ENCODE measurements at places on chromosomes 11 and 22.

DNA sequence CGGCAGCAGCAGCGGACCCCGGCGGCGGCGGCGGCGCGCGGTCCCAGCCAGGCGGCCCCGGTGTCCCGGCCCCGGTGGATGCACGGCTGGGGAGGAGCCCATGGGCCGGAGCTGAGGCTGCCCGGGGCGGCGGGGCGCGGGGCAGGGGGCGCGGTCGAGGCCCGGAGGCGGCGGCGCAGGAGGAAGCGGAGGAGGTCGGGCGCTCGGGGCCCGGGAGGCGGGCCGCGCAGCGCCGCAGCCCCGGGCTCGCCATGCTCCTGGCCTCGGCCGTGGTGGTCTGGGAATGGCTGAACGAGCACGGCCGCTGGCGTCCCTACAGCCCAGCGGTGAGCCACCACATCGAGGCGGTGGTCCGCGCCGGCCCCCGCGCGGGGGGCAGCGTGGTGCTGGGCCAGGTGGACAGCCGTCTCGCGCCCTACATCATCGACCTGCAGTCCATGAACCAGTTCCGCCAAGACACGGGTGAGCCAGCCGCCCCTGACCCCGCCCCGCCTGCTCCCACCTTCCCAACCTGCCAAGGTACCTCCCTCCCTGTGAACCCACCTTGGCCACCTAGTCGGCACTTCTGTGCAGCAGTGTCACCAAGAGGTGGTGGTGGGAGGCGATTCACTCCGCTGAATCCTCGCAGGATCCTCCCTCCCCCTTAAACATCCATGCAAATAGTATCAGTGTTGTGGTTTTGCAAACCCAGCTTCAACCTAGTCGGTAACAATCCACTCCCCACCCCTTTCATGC, 580 bp downstream of the DTX4 start:
- no peak for DNase-seq

DNA sequence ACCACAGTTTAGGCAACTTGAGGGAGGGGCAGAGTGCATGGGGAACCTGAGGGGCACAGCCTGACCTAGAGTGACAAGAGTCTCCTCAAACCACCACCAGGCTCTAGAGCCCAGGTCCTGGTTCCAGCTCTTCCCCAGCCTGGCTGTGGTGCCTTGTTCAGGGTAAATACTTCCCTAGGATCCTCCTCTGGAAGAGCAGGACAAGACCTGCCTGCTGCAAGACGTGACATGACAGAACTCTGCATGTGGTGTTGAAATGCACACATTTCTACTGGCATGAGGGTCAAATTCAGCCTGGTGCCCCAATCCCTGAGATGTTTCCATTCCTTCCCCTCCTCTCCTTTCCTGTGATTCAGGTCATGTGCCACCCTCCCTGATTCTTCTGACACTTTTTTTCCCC, 3.3 kb downstream of the SEC14L2 start:
- DNase-seq = no peak

DNA sequence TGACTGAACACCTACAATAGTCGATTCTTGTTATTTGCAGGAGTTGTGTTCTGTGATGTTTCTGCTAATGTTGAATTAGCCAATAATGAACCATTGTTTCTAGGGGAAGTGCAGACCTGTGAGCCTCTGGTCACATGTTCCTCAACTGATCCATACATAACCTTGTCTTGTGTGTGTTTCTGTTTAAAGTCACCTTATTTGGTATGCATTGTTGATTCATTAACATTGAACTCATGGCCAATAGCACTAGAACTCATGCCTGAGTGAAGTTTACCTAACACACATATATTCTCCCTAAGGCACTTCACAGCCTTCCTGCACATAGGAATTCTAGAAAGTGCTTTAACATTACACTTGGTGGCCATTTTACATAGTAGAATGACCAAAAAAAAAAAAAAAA, 271.8 kb upstream of the PLET1 start:
- DNase-seq = no peak

DNA sequence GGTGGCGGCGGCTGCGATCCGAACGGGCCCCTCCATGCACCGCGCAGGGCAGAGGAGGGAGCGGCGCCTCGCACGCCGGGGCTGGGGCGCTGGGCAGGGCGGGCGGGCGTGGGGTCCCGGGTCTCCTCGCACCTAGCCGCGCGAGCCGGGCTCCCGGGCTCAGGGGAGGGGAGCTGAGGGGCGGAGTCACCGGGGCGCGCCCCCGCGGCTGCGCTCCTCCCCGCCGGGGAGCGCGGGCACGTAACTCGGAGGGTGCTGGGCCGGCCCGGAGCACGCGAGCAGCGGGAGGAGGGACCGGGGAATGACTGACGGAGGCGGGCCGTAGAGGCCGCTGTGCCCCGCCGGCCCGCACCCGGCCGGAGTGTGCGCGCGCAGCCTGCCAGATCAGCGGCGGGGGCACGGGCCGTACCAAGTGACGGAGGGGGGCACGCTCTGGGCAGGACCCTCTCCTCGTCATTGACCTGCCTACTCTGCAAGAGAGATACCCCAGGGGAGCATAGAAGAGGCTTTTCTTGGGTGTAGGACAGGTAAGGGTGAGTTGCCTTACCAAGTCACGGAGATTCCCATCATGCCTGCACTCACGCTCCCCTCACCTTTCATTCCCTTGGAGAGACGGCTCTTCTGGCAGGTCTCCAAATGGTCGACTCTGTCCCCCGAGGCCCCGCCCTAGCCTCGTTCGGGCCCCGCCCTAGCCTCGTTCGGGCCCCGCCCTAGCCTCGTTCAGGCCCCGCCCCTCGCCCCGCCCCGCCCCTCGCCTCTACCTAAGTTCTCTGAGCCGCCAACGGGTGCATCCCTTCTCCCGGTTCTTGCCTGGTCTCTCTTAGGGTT, at the start of gene CDON:
Gene CDON, minus strand, starts transcription at position 188 of the 828 bp plus-strand sequence. CDS start 39,390 bp downstream, outside the sequence.
- DNase-seq = no peak

DNA sequence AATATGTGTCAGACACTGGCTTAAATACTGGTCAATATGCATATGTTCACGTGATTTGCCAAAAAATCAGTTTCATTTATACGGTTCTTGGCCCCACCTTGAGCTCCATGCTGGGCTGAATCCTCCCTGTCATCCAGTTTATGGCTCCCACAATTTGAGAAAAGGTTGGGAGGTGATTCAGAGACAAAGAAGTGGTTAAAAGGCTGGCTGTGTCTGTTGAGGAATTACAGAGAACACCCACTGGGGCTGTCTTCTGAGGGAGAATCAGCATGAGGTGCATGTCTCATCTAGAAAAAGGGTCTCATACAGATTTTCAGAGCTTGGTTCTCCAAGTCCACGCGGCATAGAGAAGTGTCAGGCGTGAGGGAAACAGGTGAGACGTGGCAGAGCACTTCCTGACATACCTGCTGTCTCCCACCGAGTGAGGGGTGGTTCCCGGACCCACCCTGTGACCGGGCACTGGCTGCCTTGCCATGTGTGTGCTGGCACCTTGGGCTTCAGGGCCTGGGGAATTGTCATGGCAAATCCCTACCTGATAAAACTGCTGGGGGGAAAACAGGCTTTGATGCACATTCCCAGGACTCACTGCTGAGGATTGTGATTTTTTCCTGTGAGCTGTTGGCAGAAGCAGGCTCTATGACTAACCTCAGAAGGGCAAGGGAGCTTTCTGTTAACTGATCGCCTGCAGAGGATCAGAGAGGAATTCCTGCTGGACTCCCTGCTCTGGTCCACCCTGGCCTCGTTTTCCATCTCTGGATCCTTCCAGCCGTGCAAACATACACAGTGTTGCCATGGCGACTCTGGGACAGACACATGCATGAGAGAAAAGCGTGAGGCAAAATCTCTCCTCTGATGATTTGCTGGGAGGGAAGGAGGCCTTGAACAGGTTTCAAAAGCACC, 223.6 kb downstream of the ADAMTS15 start:
- no peak for DNase-seq

- no peak for DNase-seq
These were observed 22.4 kb downstream of the C22orf23 start for GRCh38 chr22:37930952-37931440.

GRCh38 chr11:103326070-103326794, 217.0 kb downstream of the DYNC2H1 start:
- DNase-seq = no peak

DNA sequence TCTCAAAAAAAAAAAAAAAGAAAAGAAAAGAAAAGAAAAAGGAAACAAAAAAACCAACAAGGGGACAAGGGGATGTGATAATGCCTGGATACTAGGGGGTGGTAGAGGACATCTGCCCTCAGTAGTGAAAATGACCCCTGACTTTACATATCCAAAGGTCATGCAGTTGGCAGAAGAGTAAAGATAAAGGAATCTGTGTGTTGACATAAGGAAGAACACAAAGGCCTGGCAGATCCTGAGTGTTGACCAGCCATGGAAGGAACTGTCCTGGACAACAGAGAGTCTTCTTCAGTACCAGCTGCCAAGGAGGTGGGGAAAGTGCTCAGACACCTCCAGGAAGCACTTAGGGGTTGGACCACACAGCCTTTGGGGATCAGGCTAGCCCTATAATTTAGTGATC, 12.6 kb downstream of the SLC43A1 start:
- no peak for DNase-seq

- DNase-seq = no peak
These were observed 58.3 kb downstream of the AAMDC start for GRCh38 chr11:77879218-77879617.

DNA sequence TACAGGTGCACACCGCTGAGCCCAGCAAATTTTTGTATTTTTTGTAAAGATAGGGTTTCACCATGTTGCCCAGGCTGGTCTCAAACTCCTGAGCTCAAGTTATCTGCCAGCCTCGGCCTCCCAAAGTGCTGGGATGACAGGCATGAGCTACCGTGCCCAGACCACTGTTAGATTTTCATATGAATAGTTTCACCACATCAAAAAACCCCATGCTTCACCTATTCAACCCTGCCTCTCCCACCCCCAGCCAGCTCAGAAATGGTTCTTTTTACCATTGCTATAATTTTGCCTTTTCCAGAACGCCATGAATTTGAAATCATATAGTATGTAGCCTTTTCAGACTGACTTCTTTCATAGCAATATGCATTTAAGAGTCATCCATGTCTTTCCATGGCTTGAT, 37.9 kb downstream of the CDPF1 start:
- DNase-seq = no peak

GRCh38 chr11:66020618-66021357, 5.5 kb downstream of the CATSPER1 start:
- no peak for DNase-seq

DNA sequence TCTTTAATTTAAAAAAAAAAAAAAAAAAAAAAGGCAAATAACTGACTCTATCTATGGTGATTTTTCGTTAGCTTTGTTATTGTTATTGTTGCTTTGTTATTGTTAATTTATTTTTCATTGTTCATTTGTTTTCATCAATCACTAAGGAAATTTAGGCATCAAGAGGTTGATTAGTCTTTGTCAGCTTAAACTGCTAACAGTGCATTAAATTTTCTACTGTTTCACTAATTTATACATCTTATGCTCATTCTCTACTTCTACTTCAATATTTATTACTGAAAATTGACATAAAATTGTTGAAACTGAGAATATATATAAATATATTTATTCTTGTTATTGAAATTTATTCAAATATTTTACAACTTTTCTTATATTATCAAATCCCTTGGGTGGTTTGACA, 24.0 kb downstream of the TBCEL start:
- no peak for DNase-seq

GRCh38 chr11:31366795-31367194, 2.7 kb downstream of the DCDC1 start:
- no peak for DNase-seq

- no peak for DNase-seq
These were observed 62.9 kb upstream of the B3GAT1 start for GRCh38 chr11:134474942-134475341.

DNA sequence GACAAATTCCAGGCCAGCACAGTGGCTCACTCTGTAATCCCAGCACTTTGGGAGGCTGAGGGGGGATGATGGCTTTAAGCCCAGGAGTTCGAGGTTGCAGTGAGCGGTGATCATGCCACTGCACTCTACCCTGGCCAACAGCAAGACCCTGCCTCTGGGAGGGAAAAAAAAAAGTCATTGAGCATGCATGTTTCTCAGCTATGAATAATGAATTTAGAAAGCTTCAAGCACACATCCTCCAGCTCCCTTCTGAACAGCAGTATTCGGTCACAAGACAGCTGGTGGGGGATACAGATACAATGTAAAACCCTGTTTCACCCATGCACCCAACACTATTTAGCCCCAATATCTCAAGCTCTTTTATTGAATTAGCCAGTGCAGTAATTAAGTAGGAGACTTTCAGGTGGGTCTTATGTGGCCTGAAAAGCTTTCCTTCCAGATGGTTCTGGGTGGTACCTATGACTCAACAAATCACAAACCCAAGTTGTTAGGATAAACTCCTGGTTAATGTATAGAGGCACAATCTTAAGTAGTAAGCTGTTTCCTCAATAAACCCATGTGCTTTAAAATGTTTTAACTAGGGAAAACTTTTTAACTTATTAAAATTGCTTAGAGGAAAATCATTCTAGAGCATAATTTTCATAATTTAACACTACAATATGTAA, 13.4 kb downstream of the PRDM10 start:
- no peak for DNase-seq

DNA sequence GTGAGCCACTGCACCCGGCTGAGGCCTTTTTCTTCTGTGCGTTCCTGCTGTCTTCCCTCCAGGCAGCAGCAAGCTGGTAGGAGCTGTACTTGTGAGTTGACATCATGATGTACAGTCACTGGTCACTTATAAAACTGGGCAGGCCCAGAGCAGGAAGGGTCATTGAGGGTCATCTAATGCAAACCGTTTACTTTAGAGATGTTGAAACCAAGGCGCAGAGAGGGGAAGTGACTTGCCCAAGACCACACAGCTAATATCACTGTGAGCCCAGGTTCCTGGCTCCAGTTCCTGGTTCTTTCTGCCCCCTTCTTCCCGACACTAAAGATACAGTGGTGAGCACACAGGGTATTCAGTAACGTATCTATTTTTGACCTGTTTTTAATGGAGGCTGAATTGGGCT, 27.3 kb downstream of the PTPRJ start:
- no peak for DNase-seq

GRCh38 chr11:115317277-115318185, 186.7 kb downstream of the CADM1 start:
- DNase-seq = no peak

GRCh38 chr11:34034053-34034452, 17.5 kb upstream of the CAPRIN1 start:
- DNase-seq = no peak

- DNase-seq = no peak
These were observed 1.0 kb downstream of the ST14 start for GRCh38 chr11:130160498-130161155.

DNA sequence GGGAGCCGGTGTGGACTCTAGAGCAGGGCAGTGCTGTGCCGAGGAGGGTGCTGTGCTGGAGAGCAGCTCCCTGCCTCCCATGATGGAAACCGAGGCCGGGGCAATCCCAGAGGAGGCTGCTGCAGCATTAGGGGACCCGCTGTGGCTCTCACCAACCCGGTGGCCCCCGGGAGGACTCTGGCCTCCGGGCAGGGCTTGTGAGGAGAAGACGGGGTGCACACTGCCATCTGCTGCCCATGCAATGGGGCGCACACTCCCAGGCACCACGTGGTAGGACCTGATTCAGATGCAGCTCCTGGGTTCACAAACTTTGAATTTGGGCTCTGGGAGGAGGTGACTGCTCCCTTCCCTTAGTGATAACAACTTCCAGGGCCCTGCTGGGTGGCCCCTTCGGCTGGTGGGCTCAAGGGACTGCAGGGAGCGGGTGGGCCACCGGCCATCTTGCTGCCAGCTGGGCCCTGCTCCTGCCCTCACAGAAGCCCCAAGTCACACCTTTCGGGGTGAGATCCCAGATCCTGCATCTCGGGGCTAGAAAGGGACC, 93.8 kb upstream of the FGF3 start:
- DNase-seq = no peak
